Osteoblast (primary cell): ENCODE measurements at places on chromosomes 6 and 20.

- no peaks in the 10 kb centered on the region for H3K36me3 ChIP-seq
- H3K27ac ChIP-seq: no peak overlapping the region
- no peaks in the 10 kb centered on the region for H3K27me3 ChIP-seq
- H3K4me3 ChIP-seq: no peak overlapping the region
- DNase-seq: peak; percentile 56
These were observed 61.6 kb downstream of the MDGA1 start for GRCh38 chr6:37636116-37636515.

- no peak for DNase-seq
- H3K27ac ChIP-seq: peak overlapping the region; percentile 63
- H3K36me3 ChIP-seq: peaks cover 56% of the 10 kb centered on the region
- H3K4me1 ChIP-seq: peaks cover 40% of the 10 kb centered on the region
- no peaks in the 10 kb centered on the region for H3K27me3 ChIP-seq
These were observed 36.4 kb downstream of the TGM2 start for GRCh38 chr20:38128691-38129090.

- H3K27me3 ChIP-seq: no peaks in the 10 kb centered on the region
- no peak overlapping the region for H3K4me3 ChIP-seq
- H3K4me1 ChIP-seq: peaks cover 40% of the 10 kb centered on the region
- DNase-seq: peak; percentile 93
- H3K36me3 ChIP-seq: no peaks in the 10 kb centered on the region
- H3K27ac ChIP-seq: peak overlapping the region; percentile 10
These were observed 156.9 kb downstream of the VEGFA start for GRCh38 chr6:43926634-43927531.

DNA sequence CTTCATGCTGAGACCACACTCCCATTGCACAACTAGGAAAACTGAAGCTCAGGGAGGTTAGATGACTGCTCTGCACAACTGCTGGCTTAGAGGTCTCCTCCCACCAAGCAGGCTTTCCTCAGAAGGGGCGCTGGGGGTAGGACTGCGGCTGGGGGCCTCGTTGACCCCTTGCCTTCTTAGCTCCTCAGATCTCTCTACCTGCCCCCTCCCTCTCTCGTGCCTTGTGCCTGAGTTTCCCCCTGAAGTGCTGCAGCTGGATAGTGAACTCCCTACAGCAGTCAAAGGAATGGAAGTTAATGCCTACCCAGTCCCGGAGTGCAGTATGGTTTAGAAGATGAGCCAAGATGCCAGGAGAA is 149.8 kb downstream of the GRM4 start:
- H3K27ac ChIP-seq: no peak overlapping the region
- no peaks in the 10 kb centered on the region for H3K36me3 ChIP-seq
- peaks cover 12% of the 10 kb centered on the region for H3K27me3 ChIP-seq
- no peak overlapping the region for H3K4me3 ChIP-seq
- H3K4me1 ChIP-seq: no peaks in the 10 kb centered on the region

GRCh38 chr6:106743612-106744011 is 114.2 kb downstream of the QRSL1 start:
- DNase-seq: no peak
- H3K4me1 ChIP-seq: peaks cover 6% of the 10 kb centered on the region
- H3K27me3 ChIP-seq: peaks cover 13% of the 10 kb centered on the region
- H3K27ac ChIP-seq: no peak overlapping the region
- no peaks in the 10 kb centered on the region for H3K36me3 ChIP-seq

GRCh38 chr6:31042806-31043205 is 32.5 kb downstream of the MUC22 start:
- H3K36me3 ChIP-seq: no peaks in the 10 kb centered on the region
- no peak overlapping the region for H3K4me3 ChIP-seq
- no peak overlapping the region for H3K27ac ChIP-seq
- peak; percentile 84 for DNase-seq
- peaks cover 25% of the 10 kb centered on the region for H3K27me3 ChIP-seq

GRCh38 chr6:143329323-143329722 is 121.2 kb downstream of the ADAT2 start:
- no peak overlapping the region for H3K27ac ChIP-seq
- H3K36me3 ChIP-seq: no peaks in the 10 kb centered on the region
- no peak overlapping the region for H3K4me3 ChIP-seq
- no peaks in the 10 kb centered on the region for H3K27me3 ChIP-seq

DNA sequence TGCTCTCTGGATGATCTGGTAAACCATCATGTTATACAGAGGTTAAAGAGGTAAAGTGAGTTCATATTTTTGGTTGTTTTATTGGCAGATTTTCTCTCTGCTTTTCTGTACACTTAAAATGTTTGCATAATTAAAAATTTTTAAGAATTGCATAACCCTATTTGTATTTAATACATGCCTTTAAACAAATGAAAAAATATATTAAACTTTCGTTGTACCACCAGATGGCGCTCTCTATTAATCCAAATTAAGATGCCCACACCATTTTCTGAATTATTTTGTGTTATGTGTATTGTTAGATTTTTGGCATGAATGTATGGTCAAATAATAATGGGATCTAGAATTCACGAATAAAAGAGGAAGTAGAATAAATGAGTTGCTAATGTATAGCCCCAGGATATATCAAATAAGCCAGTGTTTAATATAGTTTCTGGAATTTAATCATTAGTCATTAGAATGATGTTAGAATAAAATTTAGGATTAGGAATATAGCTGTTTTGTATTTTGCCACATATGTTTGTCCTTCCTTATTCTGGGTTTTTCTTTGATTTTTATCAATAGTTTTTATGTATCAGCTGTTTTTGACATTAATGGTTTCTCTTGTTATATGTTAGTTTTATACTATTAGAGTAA is 38.9 kb downstream of the SMAP1 start:
- no peaks in the 10 kb centered on the region for H3K4me1 ChIP-seq
- no peak overlapping the region for H3K27ac ChIP-seq
- no peaks in the 10 kb centered on the region for H3K27me3 ChIP-seq
- no peaks in the 10 kb centered on the region for H3K36me3 ChIP-seq
- H3K4me3 ChIP-seq: no peak overlapping the region
- no peak for DNase-seq
